ENCODE measurements at places on chromosomes 7 and 10.

DNA sequence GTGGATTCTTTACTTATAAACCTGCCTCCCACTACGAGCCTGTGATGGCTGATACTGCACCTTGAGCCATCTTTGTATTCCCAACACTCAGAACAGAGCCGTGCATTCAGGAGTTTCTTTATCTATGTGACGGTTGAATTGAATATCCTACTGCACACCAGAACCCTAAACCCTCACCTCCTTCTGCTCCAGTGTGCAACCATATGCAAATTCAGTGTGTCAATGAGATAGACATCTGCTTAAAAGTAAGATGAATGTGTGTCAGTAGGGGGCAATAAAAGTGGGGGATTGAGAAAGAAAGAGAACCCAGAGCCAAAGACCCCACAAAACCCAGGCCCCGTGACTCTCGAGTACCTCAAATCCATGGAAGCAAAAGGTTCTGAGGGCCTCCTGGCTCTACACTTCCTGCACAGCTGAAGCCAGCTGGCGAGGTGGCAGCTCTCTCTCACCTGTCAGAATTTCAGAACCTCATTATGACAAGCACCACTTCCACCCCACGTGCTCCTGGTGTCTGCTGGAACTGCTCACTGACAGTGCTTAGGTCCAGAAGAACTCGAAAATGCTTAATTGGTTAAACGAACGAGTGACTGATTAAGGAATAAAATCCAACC lies 143.3 kb upstream of the GPR26 start:
- DNase-seq = no peak

DNA sequence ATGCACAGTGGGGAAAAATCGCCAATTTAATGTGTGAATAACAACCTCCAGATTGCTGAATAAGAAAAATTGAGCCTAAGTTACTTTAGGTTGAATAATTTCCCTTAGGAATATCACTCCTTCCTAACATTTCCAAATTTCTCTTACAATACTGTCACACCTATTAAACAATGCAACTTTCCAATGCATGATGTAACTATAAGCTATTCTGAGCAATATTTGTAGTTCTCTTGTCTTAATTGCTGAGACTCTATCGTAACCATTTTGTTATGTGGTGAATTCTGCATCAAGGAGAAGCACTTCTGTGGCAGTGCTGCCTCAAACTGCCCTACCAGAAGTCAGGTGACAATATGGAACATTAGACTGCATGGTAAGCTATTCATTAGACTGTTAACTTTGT lies 386.7 kb upstream of the LRRN3 start:
- DNase-seq = no peak

DNA sequence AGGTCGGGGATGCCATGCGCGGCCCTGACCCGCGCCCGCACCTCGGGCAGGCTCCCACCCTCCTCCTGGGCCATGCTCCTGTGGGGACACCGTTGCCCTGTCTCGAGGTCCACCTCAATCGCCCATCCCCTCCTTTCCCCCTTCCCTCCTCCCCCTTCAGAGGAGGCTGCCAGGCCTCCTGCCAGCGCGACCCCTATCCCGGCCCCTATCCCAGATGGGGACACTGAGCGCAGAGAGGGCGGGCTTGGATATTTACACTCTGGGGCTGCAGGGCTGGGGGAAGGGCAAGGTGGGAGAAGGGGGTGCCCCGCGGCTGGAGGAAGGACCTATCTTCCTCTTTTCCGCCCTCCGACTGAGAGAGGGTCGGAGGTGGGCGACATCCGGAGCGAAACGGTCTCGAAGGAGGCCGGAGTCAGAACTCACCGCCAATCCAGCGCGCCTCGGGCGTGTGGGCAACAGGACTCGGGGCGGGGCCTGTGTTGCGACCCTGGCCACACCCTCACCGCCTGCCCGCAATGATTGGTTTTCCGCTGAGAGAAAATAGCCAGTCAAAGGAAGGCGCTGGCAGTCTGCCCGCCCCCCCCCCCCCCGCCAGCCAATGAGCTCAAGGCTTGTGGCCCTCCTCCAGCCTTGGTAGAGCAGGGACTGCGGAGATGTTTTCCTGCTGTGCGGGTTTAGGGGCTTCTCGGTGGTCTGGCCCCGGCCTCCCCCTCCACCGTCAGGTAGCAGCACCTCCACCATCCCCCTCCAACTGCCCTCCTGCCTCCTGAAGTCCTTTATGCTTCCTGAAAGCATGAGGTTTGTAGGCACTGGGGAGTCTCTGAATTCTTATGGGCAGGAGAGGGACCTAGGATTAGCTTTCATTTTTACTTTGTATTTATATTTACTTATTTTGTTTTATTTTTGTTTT lies at the start of gene METTL27:
METTL27 (minus strand) TSS at position 450 of the 910 bp plus-strand sequence; CDS start at position 74, 376 bp downstream.
- DNase-seq = peak; percentile 81

DNA sequence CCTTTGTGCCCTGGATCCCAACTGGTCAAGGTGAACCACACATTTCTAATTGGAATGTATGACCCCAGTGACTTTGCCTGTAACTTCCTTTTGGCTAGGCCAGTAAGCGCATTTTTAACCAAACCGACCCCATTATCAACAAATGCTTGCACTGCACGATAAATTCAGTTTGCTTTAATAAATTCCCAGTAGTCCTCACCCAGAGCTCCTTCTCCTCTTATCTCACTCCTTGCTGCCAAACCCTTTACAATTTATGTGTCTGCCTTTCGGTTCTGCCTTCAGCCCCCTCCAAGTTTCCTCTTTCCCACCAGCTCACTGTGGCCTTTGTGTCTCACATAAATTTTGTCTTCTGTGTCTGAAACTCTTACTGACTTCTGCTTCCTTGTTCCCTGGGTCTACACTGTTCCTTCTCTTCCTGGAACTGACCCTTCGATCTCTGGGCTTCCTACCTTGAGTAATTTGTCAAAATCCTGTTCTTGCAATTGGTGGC lies 59.0 kb downstream of the TBXAS1 start:
- no peak for DNase-seq

DNA sequence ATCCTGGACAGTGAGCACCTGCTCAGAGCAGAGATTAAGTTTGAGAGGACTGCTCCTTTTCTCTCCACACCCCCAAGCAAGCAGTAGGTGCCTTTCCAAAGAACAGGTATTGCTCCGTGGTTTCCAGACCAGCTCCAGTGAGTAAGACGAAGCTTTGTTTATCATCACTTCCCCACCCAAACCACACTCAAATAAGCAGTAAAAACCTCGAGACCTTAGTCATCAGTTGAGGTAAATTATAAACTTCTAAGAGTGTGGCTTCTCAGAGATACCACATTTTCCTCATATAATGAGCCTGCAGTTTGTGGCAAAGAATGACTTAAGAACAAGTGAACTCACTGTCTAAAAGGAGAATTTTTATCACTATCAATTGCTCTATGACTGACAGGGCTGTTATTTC lies 50.0 kb upstream of the GRB10 start:
- peak; percentile 18 for DNase-seq

- DNase-seq = no peak
Measured at GRCh38 chr7:96654630-96655188, 54.9 kb downstream of the SEM1 start.

GRCh38 chr10:62377026-62377415 lies 2.9 kb downstream of the ZNF365 start:
- DNase-seq = no peak

GRCh38 chr7:96657347-96658021 lies 52.2 kb downstream of the SEM1 start:
- DNase-seq = no peak

GRCh38 chr10:34236931-34237330 lies 578.2 kb downstream of the PARD3 start:
- no peak for DNase-seq

GRCh38 chr10:31346953-31347352 lies 27.9 kb downstream of the ZEB1 start:
- no peak for DNase-seq

DNA sequence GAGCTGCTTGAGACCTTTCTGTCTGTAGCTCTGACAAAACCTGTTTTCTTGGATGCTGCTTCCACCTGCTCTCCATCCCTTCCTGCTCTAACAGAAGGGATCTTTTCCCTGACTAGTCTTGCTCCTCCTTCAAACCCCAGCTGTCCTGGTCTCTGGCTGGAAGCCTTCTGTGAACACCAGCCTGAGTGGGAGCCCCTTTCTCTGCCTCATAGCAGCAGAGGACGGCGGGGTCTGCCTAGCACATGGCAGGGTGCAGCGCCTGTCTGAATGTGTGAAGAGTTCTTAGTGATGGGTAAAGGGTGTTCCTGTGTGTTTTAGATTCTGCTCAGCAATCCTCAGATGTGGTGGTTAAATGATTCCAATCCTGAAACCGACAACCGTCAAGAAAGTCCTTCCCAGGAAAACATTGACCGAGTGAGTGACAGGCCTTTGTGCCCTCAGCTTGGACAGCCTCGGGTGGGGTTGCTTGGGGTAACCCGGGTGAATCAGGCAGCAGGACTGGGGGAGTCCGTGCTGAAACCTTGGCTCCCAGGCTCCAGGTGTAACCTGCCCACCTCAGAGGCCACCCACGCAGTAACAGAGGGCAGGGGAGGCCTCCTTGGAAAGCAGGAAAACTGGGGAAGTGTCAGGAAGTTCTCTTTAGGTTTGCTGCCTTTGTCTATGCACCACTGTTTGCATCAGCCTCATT lies 34.1 kb downstream of the NUB1 start:
- no peak for DNase-seq

GRCh38 chr10:35195361-35196306 lies 69.0 kb downstream of the CREM start:
- DNase-seq = peak; percentile 42

DNA sequence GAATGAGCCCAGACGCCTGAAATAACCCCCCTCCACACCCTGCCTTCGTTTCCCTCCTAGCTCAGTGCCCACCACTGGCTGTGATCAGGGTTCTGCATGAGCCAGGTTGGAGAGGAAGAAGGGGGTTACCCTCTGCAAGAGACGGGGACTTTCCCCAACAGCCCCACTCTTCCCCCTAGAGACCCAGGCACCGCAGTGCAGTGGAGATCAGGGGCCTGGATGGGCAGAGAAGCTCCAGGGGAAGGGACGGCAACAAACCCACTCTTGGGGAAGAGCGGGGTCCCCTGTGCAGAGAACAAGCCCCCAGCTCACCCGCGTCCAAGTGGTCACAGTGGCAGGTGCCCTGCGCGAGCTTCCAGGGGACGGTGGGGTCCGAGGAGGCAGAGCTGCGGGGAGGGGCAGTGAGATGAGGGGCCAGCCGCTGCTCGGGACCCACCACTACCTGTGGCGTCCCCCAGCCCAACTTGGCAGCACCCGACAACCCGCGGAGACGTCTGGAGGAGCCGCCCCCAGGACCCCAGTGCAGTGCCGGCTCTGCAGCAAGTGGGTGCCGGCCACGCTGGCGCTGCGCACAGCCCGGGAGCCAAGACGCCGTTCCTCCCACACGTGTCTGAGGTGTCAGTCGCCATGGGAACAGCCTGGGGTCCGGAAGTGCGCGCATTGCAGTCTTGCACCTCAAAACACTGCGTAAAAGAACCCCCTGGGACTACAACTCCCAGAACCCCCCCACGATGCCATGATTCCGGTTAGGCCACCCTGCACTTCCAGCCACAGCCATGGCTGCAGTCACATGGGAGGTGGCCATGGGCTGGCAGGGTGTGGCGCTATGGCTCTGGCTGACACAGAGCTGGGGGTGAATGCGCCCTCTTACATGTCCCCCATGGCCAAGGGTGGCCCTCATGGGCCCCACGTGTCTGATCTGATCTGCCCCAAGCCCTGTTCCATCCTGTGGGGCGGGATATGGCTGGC lies 45.8 kb upstream of the WIPI2 start:
- no peak for DNase-seq

DNA sequence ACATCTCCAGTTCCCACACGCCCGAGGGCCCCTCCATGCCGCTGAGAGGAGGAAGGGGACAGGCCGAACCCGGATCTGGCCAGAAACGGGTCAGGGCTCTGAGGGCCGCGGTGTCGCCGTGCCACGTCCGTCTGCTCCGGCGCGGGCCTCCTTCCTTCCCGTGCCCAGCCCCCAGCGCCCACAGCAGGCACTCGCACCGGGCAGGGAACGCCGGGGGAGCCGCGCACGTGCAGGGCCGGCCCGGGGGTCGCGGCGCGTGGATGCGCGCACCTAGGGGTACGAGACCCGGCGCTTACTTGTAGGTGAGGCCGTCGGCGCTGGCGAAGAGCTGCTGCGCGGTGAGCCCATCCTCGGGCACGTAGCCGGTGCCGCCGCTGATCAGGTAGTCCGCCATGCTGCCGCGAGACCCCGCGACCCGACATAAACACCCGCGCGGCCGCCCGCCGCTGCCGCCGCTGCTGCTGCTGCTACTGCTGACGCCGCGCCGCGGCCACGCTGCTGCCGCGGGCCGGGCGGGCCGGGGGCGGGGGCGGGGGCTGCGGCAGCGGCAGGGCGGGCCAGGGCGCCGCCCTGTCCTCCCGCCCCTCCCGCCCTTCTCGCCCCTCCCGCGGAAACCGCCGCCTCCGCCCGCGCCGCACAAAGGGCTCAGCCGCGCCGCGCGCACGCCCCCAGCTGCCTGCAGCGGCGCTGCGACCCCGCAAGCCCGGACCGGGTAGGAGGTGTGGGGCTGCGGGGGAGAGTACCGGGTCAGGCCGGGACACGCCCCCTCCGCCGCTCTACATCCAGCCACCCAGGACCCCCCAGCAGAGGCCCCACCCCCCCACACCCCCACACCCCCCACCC lies 4.1 kb downstream of the IMPDH1 start:
- DNase-seq = no peak

DNA sequence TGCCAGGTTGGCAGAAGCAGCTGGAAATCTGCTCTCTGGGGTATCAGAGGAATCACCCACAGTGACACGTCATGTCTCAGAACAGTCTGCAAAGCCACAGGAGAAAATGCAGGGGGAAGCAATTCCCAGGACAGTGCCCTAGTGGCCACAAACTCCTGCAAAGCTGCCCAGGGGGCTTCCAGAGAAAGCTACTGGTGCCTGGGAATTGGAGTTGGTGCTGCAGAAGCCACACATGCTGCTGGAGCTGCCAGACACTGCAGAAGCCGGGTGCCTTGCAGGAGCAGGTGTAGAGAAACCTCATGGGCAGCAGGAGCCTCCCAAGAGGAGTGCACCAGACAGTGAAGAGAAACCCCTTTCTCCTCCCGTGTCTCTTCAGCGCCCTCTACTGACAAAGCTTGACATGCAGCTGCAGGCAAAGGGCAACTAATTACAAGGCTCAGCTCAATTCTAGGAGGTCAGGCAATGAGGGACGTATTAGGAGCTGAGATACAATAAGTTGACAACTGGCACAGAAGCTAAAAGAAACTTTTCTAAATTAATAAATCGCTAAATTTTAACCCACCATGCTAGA lies 30.2 kb upstream of the NUB1 start:
- no peak for DNase-seq

- no peak for DNase-seq
Measured at GRCh38 chr7:30347226-30348082, 63.1 kb downstream of the ZNRF2 start.

- peak; percentile 64 for DNase-seq
Measured at GRCh38 chr10:126252884-126253610, 135.2 kb downstream of the ADAM12 start.

DNA sequence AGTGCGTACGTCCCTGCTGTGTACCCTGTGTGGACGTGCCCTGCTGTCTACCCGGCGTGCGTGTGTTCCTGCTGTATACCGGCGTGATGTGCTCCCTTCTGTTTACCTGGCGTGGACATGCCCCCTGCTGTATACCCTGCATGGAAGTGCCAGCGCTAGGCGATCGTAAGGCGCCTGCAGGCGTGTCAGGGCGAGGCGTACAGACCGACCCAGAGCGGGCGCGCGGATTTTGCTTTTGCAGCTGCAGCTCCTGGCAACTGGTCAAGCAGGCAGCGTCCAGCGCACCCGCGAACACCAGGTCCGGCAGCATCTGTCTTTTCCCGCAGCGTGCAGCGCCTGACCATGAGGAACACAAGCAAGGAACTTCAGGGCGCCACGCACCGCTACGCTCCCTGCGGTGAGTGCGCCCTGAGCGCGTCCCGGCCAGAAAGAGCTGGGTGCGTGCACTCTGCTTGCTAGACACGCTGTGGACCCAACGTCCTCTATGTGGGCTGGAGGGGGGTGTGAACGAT lies 680 bp downstream of the C7orf57 start:
- no peak for DNase-seq

- no peak for DNase-seq
Measured at GRCh38 chr10:74787457-74787856, 38.9 kb upstream of the KAT6B start.

Measured in T1000 (cell line).